ENCODE measurements at places on chromosomes 1 and 21. TPM values are rescaled to one million over a fixed set of nuclear protein-coding genes. Genes with fewer than 3 reads are reported as not detected.
A peak's percentile ranks its signal among the peaks of the same experiment; 100 is the strongest.

The HSD11B1 gene
- 0.59 TPM for total RNA-seq

- DNase-seq, result no peak
Measured at GRCh38 chr1:185444676-185445075, 127.6 kb upstream of the IVNS1ABP start.

DNA sequence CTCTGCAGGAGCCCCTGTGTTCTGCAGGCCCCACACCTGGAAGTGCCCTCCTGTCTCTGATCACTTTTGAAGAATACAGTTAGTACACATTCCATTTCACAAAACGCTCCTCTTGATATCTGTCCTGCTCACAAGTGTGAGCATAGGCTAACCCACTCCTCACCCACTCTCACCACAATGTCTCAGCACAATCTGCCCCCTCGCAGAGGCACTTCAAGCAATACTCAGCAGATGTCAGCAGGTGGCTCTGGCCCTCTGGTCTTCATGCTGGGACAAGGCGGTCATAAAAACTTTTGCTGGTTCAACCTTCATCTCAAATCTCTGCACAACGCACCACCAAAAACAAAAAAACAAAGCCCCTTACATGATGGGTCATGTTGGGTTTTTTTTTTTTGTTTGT is 671.2 kb downstream of the MATN1 start:
- DNase-seq, result no peak

GRCh38 chr1:88998716-88999115 is 6.3 kb upstream of the KYAT3 start:
- DNase-seq, result peak; percentile 64

The IL6R gene
- total RNA-seq, result 3.8 TPM

DNA sequence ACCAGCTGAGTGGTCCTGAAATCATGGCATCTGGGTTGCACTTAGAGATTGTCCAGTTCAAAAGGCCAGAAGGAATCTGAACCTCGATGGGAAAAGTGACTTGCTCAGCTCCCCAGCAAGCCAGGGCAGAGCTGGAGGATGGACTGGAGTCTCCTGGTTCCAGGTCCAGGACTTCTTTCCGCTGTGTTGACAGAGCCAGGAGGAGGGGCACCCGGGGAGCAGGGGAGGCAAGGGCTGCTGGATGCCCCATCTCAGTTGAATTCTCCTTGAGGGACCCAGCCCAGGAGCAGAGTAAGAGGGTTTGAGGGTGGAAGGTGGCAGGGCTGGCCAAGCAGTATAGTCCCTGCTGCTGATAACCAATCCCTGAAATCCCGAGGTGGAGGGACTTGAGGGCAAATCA is 2.4 kb upstream of the ALPL start:
- no peak for DNase-seq

- no peak for DNase-seq
Measured at GRCh38 chr1:183379951-183380350, 38.2 kb downstream of the NMNAT2 start.

DNA sequence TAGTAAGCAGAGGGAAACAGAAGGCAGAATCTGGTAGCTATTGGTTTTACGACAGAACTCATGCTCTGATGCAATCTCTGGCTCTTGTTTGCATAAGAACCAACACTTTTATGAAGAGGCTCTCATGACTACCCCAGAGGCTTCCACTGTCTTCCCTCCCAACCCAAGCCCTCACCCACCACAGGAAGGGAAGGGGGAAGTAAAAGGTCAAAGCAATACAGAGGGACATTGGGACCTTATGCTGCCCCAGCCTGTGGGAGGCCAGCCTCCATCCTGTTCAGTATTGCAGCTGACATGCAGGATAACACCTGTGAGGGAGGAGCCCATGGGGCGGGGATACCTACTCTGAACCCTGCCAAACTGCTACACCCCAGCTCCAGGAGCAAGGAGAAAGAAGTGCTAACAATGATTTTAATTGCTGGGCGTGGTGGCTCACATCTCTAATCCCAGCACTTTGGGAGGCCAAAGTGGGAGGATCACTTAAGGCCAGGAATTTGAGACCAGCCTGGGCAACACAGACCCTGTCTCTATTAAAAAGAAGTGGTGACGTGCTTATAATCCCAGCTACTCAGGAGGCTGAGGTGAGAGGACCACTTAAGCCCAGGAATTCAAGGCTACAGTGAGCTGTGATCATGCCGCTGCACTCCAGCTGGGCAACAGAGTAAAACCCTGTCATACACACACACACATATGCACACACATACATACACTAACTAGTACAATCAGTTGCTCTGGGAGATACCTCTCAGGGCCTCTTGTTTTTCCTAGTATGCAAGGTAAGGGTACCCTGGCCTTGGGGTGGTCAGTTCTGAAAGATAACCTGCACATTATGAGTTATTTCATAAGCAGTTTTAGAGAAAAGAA is 9.5 kb downstream of the MR1 start:
- no peak for DNase-seq

The ILDR2 gene
- 4.4 TPM for total RNA-seq

DNA sequence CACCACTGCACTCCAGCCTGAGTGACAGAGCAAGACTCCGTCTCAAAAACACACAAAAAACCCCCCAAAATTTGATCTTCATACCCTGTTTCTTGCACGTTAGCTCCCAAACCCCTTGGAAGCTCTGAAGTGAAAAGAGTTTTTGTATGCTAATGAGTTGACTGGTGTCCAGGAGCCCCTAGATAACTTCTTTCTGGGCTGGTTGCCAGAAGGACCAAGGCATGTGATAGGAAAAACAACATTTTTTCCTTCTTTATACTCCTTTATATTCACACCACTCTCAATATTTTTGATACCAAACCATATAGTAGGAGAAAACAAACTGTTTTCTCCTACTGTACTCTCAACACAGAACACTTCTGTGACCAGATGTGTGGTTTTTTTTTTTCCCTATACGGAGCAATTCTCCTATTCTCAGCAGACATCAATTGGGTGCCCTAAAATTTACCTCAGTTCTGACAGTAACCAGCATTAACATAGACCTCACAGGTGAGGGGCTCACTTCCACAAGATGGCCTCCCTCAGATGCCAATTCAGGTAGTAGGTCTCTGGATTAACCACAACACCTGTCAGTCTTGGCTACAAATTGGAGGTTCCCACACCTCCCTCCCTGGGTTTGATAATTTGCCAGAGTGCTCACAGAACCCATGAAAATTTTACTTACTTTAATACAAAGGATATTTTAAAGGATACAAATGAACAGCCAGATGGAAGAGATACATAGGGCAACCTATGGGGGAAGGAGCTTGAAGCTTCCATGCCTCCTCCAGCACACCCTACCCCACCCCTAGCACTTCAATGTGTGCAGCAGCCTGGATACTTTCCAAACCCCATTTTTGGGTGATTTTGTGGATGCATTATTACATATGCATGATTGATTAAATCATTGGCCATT is 25.6 kb downstream of the ZYG11B start:
- DNase-seq, result no peak

The BGLAP gene
- 1.5 TPM for total RNA-seq

The TNFRSF1B gene
- total RNA-seq, result 174 TPM

- DNase-seq, result no peak
Measured at GRCh38 chr1:167623951-167624350, 6.1 kb upstream of the RCSD1 start.

The DNAI4 gene
- 1.8 TPM for total RNA-seq

GRCh38 chr1:147833231-147833860 is 69.2 kb upstream of the GJA8 start:
- DNase-seq, result no peak

DNA sequence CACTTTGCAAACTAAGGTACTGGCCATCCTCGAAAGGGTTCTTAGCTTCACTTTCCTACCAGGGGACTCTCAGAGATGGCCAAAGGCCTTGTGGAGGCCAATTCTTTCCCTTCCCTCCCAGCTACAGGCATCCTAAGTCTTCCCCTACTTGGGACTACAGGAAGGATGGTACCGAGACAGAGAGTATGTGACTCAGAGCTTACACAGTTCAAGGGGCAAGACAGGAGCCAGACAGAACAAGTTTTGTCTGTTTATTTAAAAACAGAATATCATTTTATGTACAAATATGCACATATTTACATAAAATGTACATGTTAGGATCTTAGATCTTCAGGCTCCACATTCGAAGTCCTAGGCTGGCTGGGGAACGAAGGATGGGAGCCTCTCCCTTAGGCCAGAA is 1.1 kb upstream of the ARHGAP30 start:
- DNase-seq, result no peak

DNA sequence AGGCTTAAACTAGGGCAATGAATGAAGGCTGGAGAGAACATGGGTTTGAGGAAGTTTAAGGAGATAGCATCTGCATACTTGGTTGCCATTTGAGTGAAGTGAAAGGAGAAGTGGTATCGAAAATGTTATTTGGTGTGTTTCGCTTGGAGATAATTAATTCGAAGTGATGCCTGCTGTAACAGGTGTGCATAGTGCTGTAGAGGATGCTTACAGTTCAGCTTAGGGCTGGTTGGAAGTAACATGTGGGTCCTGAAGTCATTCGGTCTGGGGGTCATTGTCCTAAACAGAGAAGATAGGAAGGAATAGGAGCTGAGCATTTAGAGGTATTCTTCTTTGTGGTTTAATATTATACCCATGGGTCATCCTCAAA is 301 bp upstream of the NUDT17 start:
- no peak for DNase-seq

GRCh38 chr1:217029281-217030157 is 306.3 kb upstream of the ESRRG start:
- DNase-seq, result no peak

- DNase-seq, result no peak
Measured at GRCh38 chr1:56507925-56508522, 71.3 kb downstream of the PLPP3 start.

GRCh38 chr1:68230901-68231626 is 1.3 kb downstream of the WLS start:
- DNase-seq, result no peak

The TARDBP gene
- 215 TPM for total RNA-seq

The DIPK1A gene
- 12.9 TPM for total RNA-seq

The SPRR4 gene
- total RNA-seq, result not detected

The PKLR gene
- not detected for total RNA-seq

The HORMAD1 gene
- not detected for total RNA-seq

The CELA2B gene
- total RNA-seq, result not detected

The SLC9C2 gene
- not detected for total RNA-seq

DNA sequence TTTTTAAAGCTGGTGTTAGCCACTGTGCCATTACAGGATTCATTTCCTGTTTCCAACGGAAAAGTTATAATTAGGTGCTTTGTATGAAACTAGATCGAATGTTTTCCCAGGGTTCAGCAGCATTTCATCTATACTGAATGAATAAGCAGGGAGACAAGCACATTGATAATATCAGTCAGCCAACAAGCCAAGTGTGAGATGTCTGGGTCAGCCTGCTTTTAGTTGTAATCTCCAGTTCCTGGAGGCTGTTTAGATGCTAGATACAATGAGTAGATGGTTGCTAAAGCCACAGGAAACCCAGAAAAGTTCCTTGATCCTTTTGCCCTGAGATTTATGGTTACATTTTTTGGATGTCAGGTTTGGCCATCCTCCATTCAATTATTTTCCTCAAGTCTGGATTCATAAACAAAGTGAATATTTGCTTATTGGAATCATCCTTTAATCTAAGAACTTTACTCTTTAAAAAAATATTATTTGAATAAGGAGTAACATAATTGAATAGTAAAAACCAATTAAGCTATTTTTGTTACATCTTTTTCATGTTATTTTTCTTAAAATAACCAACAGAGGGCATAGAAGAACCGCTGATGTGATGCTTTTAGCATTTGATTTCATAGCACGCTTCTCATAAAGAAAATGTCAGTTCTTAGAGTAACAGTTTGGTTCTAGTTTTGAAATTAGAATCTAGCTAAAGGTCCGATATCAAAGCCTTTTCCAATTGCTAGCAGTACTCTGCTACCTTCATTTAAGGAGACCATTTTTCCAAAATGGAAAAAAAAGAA is 76.6 kb downstream of the HSPA13 start:
- DNase-seq, result no peak

GRCh38 chr1:245316784-245317183 is 162.0 kb downstream of the KIF26B start:
- DNase-seq, result no peak

The GUCA2A gene
- total RNA-seq, result not detected

- no peak for DNase-seq
Measured at GRCh38 chr1:13900583-13900982, 200.6 kb downstream of the PRDM2 start.

The SPRR3 gene
- total RNA-seq, result not detected

- DNase-seq, result no peak
Measured at GRCh38 chr1:11904978-11905377, 21.2 kb downstream of the KIAA2013 start.

GRCh38 chr1:59072583-59072947 is 224.3 kb upstream of the FGGY start:
- no peak for DNase-seq

DNA sequence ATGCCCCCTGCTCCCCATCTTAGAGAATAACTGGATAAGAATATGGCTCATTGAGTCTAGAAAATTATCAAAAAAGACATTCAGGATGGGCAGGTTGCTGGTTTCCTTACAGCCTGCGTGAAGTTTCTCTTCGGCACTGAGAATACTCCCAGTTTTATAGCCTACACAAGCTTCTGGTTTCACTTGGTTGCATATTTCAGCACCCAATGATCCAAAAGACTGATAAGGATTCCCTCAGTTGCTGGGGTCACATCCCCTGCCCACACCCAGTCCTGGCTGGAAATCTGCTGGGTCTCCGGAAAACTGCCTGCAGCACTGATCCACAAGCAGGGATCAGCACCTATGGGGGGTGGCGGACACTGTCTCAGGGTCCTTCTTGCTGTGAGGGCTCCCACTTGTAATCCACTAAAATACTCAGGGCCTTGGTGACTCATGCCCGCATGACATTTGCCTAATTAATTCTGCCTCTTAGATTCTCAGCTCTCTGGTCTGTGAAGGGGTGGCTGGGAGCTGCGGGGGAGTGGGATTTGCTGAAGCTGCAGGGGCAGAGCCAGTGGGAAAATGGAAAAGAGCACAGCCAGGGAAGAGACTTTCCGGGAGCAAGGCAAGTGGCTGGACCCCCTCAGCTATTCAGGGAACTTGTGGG is 142.5 kb downstream of the ZNF648 start:
- DNase-seq, result no peak

The UCHL5 gene
- 106 TPM for total RNA-seq

- no peak for DNase-seq
Measured at GRCh38 chr1:73359001-73359400, 839.0 kb downstream of the LRRIQ3 start.

The NT5C1A gene
- total RNA-seq, result not detected

- peak; percentile 18 for DNase-seq
Measured at GRCh38 chr1:109761227-109762038, 2.3 kb downstream of the EPS8L3 start.

- DNase-seq, result no peak
Measured at GRCh38 chr21:29176471-29177120, 46.2 kb downstream of the MAP3K7CL start.
